Mammary epithelial cell (primary cell): ENCODE measurements at places on chromosomes 13 and 19. TPM values are rescaled to one million over a fixed set of nuclear protein-coding genes. Genes with fewer than 3 reads are reported as not detected.

GRCh38 chr19:18051887-18052286 is 34.8 kb downstream of the IL12RB1 start:
- DNase-seq: no peak

DNA sequence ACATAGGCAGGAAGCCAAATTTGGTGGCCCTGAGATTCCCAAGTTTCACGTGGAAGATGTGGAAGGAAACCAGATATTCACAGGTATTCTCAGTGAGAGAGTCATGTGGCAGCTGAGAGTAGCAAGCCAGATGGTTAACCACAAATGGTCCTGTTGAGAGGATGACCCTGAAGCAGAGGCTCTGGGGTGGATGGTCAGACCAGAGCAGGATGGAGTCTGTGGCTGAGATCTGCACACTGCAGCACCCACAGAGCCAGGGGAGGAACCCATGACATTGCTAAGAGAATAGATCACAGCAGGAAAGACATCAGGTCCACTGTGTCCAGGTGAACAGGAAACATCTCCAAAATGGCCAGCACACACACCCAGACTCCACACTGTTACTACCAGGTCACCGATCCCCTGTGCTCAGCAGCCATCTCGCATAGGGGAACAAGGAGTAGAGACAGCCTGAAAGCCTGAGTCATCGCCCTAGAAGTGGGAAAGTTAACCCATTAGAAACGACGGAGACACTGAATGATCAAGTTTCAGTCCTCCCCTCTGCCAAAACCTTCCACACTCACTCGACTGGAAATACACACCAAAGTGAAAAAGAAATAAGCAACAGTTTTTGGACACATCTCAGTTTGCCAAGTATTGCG is 160.0 kb downstream of the RBM26 start:
- no peak for DNase-seq

GRCh38 chr13:76503766-76504165 is 382.4 kb downstream of the KCTD12 start:
- DNase-seq: no peak

DNA sequence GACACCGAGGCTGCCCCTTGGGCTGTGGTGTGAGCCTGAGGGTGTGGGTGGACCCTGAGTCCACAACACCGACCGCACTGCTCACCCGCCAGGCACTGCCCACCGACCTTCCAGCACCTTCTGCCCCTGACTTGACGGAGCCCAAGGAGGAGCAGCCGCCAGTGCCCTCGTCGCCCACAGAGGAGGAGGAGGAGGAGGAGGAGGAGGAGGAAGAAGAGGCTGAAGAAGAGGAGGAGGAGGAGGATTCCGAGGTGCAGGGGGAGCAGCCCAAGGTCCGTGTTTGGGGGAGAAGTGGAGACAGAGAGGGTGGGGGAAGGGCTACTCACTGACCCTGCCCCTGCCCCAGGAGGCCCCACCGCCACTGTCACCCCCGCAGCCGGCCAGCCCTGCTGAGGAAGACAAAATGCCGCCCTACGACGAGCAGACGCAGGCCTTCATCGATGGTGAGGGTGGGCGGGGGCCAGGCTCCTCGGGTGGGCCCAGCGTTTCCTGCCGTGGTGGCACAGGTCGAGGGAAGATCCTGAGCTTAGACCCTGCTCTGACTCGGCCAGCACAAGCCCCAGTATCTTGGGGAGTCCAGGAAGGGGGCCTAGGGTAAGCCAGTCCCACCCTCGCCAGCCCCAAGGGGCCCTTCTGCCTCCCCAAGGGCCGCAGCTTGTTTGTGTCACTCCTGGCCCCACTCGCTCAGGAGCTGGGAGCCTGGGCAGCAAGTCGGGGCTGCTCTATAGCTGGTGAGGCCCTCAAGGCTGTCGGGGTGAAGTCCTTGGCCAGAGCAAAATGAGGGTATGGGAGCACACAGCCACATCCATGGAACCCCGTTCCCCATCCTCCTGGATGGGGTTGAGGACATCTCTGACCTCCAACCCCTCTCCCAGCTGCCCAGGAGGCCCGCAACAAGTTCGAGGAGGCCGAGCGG is 12.2 kb downstream of the PRKCSH start:
- DNase-seq: no peak

DNA sequence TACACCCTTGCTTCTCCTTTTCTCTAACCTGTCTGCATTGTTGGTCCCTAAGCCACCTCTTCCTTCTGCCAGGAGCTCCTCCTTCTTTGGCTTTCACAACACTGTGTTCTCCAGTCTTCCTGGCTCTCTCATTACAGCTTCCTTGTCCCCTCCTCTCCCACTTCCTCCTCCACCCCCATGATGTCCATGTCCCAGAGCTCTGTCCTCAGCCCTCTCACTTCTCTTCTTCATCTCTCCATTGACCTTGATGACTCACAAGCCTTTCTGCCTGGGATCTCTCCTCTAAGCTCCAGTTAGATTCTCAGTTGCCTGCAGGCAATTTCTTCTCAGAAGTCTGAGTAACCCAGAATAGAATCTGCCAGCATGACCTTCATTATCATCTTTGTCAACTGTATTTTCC is 100.3 kb upstream of the WASF3 start:
- peak; percentile 32 for DNase-seq

DNA sequence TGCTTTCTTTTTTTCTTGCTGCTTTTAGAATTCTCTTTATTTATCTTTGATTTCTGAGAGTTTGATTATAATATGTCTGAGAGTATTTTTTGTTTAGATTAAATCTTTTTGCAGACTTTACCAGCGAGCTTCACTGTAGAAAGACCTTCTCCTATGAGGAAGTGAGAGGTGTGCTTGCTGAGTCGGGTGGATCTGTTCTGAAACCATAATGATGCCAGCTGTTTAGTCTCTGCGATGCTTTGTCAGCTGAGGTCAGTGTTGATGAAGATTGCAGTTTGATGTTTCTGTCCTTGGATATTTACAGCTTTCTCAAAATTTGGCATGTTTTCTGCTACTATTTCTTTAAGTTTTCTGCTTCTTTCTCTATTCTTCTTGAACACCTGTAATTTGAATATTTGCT is 309.1 kb upstream of the SLITRK6 start:
- DNase-seq: no peak

- DNase-seq: no peak
Measured at GRCh38 chr19:35816846-35817245, 4.2 kb upstream of the PRODH2 start.

GRCh38 chr19:17329366-17330261 is 5.0 kb downstream of the ANO8 start:
- DNase-seq: no peak

- peak; percentile 12 for DNase-seq
Measured at GRCh38 chr13:105573136-105573535, 962.3 kb downstream of the EFNB2 start.

- no peak for DNase-seq
Measured at GRCh38 chr13:74866101-74866500, 615.9 kb downstream of the TBC1D4 start.

- DNase-seq: no peak
Measured at GRCh38 chr13:52955472-52955874, 73.1 kb upstream of the OLFM4 start.

DNA sequence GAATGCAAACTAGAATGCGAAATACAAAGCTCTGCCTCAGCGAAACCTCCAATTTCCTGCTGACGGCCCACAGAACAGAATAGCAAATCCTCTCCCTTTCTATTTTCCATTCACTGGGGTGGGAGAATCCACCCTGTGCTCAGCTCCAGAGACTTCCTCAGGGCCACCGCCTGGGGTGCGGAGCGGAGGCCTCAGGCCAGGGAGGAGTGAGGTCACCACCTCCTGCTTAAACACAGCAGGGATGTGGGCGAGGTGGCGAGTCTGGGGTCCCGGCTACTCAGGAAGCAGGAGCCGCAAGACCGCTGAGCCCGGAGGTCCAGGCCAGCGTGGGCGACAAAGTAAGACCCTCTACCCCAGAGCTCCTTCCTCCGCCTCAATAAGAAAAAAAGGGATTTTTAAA is 666 bp upstream of the ZNF320 start:
- no peak for DNase-seq

- DNase-seq: no peak
Measured at GRCh38 chr13:30816736-30817135, 81.4 kb downstream of the ALOX5AP start.

Gene CD320
- 31.0 and 33.0 TPM in 2 replicates for total RNA-seq

Gene C19orf12
- total RNA-seq: 15.3 and 19.6 TPM in 2 replicates

Gene AXL
- 121 TPM for total RNA-seq

Gene NOP53
- total RNA-seq: 106 and 149 TPM in 2 replicates

Gene KIR3DL1
- not detected in 2 replicates for total RNA-seq

Gene TGFBR3L
- 1.4 and 2.7 TPM in 2 replicates for total RNA-seq

Gene MAP4K1
- total RNA-seq: not detected

Gene ZNF486
- 5.7 and 7.8 TPM in 2 replicates for total RNA-seq
